ENCODE measurements at places on chromosomes 5 and 9.

GRCh38 chr5:144712090-144712489, 541.4 kb downstream of the KCTD16 start:
- no peak for DNase-seq

- DNase-seq: no peak
These were observed 261.9 kb upstream of the NREP start for GRCh38 chr5:112018846-112019245.

DNA sequence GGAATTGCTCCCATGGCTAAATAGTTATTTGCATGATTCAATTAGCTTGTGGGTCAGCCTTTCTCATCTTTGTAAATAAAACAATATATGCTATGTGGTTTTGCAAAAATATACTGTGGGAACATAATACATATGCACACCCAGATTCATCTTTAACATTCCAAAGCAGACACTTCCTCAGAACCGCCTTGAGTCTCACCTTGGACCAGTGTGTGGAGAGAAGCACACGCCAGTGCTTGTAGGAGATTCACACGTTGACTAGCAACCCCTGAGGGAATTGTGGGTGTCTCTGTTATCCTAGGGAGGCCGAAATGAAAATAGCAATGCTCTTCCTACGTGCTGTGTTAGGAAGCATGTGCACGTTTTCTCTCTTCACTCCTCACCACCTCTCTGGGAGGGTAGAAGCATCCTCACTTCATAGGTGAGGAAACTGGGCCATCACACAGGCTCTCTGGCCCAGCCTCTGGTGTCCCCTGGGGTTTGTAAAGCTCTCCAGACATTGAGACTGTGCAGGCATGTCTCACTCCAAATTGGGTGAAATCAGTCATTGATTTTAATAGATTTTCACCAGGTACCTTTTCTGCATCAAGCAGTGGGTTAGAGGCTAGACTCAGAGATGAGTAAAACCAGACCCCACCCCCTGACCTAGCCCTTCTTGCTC, 221.7 kb downstream of the PBX3 start:
- DNase-seq: no peak

GRCh38 chr9:136381311-136381710, 7.8 kb upstream of the CARD9 start:
- DNase-seq: no peak

GRCh38 chr5:51731421-51732029, 348.3 kb downstream of the ISL1 start:
- no peak for DNase-seq
